ENCODE measurements at places on chromosomes 16 and 17. TPM values are rescaled to one million over a fixed set of nuclear protein-coding genes. Genes with fewer than 3 reads are reported as not detected.

DNA sequence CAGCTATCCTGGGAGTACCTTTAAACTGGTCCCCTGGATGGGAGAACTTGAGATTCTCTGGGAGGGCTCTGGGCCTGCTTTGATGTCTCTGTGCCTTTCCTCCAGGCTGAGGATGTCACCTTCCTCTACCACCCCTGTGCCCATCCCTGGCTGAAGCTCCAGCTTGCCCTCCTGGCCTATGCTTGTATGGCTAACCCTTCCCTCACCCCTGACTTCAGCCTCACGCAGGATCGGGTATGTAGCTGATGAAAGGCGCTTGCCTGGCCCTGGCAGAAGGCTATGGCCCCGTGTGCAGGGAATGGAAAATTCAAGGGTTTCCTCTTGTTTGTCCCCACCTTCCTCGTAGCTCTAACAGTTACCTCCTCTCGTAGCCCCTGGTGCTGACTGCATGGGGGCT, 3.0 kb downstream of the TP53I13 start:
- no peak overlapping the region for H3K4me3 ChIP-seq
- H3K4me1 ChIP-seq = peaks cover 10% of the 10 kb centered on the region
- no peak overlapping the region for H3K27ac ChIP-seq
- no peak for DNase-seq

CD300LG gene
- total RNA-seq = not detected

MYOCD gene
- total RNA-seq = 50.0 TPM

GRCh38 chr16:71185347-71185746, 45.2 kb downstream of the HYDIN start:
- H3K4me1 ChIP-seq = no peaks in the 10 kb centered on the region
- no peaks in the 10 kb centered on the region for H3K36me3 ChIP-seq
- no peak overlapping the region for H3K4me3 ChIP-seq

DNA sequence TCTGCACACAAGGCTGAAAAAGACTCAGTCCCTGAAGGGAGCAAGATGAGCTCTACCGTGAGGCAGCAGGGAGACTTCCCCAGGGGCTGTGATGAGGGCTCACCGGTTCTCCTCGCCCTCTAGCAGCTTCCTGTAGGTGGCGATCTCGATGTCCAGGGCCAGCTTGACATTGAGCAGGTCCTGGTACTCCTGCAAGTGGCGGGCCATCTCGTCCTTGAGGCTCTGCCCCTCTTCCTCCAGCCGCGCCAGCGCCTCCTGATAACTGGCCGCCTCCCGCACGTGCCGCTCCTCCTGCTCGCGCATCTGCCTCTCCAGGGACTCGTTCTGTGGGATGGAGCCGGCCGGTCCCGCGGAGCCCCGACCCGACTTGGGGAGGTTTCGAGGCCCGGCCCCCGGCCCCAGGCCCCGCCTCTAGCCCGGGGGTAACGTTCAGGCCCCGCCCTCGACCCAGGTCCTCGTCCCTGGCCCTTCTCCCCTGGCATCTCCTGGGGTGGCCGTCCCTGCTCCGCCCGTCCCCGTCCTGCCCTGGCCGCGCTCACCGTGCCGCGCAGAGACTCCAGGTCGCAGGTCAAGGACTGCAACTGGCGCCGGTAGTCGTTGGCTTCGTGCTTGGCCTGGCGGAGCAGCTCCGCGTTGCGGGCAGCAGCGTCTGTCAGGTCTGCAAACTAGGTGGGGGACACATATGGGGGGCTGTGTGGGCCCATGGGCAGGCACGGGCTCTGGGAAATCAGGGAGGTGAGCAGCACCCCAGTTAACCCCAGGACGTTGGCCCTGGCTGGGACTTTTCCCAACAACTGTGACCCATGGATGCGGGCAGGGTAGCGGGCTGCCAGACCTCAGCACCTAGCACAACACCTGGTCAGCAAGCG, 3.9 kb downstream of the GFAP start:
- H3K4me1 ChIP-seq = peaks cover 5% of the 10 kb centered on the region
- no peak overlapping the region for H3K27ac ChIP-seq
- H3K4me3 ChIP-seq = peak overlapping the region; percentile 32
- DNase-seq = peak; percentile 72
- peaks cover 21% of the 10 kb centered on the region for H3K27me3 ChIP-seq
- H3K36me3 ChIP-seq = no peaks in the 10 kb centered on the region

DNA sequence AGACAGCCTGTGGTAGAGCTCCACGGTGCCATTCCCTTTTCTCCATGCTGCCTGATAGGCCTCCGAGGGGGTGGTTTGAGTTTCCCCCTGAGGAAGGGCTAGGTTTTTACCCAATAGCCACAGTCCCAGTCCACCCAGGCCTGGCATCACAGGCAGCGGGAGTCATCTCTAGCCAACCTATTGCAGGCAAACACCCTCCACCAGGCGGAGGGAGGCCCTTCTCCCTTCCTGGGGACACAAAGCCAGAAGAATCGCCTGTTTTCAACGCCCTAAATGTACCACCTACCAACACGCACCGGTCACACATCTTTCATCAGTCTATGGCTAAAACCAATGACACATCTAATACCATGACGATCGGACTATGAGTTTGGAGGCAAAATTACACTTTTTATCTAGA, 7.4 kb downstream of the CSNK1D start:
- peaks cover 20% of the 10 kb centered on the region for H3K36me3 ChIP-seq
- no peaks in the 10 kb centered on the region for H3K27me3 ChIP-seq
- no peak for DNase-seq
- peak overlapping the region; percentile 100 for H3K27ac ChIP-seq

CDIP1 gene
- total RNA-seq = 29.5 TPM

All from transverse colon (tissue), 4 donors.